ENCODE measurements at places on chromosomes 12 and 14.

- no peak for DNase-seq
These were observed 30.3 kb upstream of the SLC24A4 start for GRCh38 chr14:92292673-92293072.

DNA sequence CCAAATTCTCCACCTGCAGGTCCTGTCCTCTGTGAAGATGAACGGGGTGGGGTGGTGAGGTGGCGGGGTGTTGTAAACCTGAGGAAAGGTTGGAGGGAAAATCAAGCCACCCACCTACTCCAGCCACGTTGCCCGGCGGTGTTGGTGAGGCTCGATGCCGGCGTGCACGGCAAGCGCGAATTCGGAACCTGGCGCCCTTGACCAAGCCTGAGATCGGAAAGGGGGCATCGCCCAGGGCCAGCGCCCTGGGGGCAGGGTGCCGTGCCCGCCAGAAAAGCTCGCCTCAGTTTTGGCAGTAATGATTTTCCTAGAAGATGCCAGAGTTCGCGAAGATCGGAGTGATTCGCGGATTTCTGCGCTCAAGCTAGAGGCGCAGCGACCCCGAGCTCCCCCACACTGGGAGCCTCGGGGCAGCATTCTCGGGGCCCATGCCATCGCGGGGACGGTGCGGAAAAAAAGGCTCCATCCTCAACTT is 817 bp downstream of the STXBP6 start:
- no peak for DNase-seq

DNA sequence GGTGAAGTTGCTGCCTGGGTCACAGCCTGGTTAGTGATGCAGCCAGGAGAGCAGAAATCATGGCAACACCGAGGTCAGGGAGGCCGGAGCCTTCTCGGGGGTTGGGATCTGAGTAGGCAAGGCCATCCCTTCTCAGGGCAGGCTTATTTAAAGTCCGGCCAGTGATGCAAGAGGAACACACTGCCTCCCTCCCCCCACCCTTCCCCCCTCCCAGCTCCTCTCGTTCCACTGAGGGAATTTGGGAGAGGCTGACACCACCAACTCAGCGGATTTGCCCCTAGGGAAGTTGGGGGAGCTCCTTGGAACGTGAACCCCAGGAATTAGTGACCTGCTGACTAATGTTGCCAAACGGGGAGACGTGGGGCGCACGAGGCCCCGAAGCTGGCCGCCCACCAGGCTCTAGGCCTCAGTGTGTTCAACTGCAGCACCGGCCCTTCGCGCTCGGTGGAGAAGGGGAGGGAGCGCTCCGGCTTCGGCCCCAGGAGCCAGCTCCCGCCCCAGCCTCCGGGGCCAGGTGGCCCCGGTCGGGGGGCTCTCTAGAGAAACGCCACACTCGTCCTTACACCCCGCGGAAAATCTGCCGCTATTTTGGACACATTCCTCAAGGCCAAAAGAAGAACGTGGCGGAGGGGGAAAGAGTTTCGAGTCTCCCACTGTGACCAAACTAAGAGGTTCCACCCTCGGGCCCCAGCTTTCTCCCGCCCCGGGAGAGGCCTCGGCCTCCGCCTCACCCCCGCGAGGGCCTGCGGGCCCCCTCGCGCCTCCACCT is 1.6 kb downstream of the CTDSP2 start:
- DNase-seq = no peak

GRCh38 chr12:121580959-121581685 is at the start of gene KDM2B:
Gene KDM2B (minus strand): TSS chr12:121581023. CDS start chr12:121580911, 112 bp downstream.
- no peak for DNase-seq

DNA sequence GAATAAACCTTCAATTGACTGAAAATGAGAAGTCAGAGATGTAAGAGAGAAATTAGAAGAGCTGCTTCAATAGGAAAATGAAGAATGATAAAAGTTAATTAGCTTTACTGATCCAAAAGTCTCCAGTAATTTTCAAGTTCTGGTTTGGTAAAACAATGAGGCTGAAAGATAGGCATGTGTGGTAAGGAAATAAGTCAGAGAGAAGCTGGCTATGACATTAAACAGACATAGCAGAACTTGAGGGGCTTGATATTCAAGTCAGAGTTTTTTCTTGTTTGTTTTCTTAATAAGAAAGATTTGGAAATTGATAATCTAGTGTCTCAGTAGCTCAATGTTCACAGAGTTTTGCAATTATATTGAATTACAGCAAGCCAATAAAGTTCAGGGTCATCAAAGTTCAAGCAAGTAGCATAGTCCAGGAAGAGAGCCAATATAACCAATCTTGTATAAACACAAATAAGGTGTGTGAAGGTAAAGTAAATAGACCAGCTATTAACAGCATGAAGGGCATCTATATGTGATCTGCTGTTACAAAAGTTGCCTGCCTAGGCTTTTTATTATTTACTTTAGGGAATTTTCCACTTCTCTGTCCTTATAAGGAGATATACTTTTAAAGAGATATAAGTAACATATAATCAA is 1111.5 kb downstream of the TRHDE start:
- DNase-seq = no peak
